ENCODE measurements at places on chromosomes 12 and 14. TPM values are rescaled to one million over a fixed set of nuclear protein-coding genes. Genes with fewer than 3 reads are reported as not detected.
A peak's percentile ranks its signal among the peaks of the same experiment; 100 is the strongest.

DNA sequence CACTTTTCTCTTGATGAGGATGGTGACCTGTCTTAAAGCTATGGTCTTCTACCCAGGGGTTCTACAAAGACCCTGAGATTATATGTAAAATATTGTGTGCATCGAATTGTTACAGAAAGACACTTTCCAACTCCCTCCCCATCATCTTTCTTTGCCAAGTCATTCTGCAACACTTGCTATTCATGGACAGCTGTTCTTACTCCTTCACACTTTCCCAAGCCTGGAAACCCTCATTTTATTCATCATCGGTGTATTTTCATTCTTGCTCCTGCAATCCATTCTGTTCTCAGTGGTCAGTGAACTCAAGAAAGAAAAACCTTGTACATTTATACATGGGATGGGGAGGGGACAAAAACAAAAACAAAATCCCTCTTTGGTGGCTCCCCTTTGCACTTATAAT lies 90.5 kb upstream of the STXBP6 start:
- DNase-seq, result no peak

GRCh38 chr12:50924131-50924438 lies 28.3 kb upstream of the HIGD1C start:
- DNase-seq, result no peak

DNA sequence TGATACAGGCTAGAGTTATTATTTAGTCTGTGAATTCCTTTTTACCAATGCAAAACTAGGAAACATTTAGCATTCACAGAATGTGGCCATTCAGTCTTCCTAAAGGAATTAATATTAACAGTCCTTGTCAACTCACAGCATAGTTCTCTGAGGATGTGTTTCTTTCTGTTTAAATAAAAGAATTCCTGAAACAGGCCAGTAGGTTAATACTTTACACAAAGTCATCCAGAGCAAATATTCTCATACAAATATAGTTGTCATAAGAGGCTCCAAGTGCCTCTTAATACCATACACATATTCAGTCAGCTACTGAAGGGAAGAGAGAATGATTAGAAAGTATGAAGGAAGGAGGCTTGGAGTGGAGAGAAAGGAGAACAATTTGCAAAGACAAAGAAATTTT lies 120.1 kb downstream of the LMNTD1 start:
- no peak for DNase-seq

DNA sequence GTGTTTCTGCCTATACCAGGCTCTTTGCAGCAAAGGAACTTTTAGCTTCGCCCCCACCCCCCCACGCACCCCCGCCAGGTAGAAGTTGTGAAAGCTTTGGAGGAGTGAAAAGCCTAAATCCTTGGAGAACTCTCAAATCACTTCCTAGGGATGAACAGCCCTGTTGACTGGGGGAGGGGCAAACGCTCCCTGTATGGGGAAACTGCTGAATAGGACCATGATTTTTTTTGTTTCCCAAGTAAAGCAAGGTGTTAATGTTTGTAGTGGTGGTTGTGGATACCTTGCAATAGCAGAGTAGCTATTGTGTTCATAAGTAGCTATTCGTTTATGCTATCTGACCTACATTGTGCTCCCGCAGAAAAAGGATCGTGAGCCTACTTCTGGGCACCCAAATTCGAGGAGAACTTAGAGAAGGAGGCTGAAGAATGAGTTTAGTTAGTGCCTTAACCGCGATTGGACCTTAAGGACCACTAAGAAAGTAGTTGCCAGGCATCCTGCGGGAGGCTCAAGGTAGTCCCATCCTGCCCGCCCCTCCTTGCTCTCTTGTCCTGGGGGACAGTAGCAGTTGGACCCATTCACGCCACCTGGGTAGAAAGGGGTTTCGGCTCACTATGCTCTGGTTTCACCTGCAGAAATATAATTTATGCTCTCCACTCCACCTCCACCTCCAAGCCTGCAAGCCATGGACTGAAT lies 901 bp upstream of the NFKBIA start:
- no peak for DNase-seq

GRCh38 chr14:49849213-49849847 lies 3.3 kb downstream of the NEMF start:
- DNase-seq, result no peak

DNA sequence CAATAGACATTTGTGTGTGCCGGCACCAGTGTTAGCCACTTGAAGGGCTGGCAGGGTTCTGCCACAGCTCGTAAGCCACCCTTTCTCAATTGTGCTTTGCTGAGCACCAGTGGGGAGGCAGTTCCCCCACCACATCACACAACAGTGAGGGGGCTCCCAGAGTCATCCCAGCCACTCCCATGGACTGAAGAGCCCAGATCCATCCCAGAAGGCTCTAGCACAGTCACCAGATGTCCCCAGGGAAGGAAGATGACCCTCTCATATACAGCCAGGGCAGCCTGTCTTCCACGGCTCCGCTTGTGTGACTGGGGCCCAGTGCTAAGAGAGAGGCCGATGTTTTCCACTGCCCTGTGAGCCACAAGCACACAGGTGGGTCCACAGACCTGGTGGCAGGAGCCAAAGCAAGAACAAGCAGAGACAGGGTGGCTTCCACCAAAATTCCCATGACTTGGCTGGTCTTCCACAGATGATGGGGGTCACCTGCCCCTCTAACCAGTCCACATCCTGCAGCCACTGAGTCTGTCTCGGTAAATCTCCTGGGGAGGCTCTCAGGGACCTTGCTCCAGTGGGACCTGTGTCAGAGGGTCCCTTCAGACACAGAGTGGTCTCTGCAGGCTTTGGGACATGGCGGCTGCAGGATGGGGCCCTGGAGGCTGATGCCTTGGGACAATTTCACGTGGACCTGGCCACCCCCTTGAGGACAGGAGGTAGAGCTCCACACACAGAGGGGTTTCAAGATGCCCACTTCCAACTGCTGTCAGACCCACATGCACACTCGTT lies 71.9 kb upstream of the DDX11 start:
- peak; percentile 31 for DNase-seq

GRCh38 chr12:107526555-107527180 lies 158.9 kb upstream of the PWP1 start:
- no peak for DNase-seq

DNA sequence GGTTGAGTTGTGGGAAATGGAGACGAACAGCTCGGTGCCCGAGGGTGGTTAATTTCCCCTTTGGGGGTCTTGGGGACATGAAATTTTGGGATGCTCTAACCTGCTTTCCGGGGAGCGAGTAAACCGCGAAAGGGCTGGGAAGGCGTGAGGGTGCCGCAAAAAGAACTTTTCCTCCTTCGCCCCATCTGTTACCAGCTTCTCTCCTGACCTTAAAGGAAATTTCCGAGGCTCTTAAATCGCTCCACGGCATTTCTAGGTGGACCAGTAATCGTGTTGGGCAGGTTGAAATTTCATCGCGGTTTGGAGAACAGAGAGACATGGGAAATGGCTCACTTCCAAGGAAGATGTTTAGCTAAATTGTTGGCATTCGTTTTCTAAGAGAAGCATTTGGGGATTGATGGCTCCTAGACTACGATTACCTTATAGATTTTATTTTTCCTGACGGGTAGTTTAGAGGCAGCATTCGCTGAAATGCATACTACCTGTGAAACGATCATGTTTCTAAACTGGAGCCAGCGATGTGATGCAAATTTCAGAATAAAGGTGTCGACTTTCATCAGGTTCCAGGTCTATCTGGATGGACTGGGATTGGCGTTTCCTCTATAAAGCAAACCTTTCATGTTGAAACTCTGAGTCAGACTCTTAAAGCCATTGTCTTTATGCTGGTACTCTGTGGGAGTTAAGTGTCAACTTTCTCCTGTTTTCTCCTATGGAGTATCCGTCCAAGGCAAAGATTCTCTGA lies 414.5 kb downstream of the PCNX1 start:
- no peak for DNase-seq

DNA sequence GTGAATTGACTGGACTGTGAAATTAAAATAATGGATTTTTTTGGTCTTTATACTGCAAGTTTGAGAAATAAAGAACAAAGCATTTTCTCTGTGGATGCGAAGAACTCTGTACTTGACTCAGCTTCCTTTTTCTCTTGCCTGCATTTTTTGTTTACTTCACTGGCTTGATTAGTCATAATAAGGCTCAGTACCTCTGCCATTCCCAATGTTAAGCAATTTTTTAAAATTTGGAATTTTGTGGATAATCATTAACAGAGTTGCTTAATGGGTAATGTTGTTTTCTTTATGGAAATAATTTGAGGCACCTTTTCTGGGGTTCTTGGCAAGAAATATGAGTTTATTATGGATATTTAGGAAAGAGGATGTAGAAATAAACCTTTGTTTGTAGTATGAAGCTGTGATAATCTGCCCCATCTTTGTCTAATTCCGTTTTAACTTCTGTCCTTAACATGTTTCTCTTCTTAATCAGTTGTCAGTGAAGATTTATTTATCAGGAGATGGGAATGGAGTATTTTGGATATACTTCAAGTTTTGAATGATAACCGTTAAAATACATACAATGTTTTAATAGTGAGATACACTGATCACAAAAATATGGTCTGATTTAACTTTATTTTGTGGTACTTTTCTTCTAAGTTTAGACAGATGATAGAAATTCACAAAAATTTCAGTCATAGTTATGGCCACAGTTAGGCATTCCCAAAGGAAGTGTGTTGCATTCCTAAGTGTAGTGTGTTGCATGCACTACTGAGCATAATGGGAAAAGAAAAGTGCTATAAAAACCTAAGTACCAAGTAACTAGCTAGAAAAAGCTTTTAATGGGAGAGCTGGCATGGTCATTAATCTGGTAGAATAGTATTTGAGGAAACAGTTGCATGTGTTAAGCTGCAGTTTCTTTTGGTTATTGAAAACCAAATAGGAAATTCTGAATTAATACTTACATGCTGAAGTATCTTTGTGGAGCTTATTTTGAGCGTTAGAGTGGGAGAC lies 27.7 kb downstream of the WNK1 start:
- no peak for DNase-seq

- DNase-seq, result no peak
These were observed 501.1 kb downstream of the VRK1 start for GRCh38 chr14:97298331-97298730.

DNA sequence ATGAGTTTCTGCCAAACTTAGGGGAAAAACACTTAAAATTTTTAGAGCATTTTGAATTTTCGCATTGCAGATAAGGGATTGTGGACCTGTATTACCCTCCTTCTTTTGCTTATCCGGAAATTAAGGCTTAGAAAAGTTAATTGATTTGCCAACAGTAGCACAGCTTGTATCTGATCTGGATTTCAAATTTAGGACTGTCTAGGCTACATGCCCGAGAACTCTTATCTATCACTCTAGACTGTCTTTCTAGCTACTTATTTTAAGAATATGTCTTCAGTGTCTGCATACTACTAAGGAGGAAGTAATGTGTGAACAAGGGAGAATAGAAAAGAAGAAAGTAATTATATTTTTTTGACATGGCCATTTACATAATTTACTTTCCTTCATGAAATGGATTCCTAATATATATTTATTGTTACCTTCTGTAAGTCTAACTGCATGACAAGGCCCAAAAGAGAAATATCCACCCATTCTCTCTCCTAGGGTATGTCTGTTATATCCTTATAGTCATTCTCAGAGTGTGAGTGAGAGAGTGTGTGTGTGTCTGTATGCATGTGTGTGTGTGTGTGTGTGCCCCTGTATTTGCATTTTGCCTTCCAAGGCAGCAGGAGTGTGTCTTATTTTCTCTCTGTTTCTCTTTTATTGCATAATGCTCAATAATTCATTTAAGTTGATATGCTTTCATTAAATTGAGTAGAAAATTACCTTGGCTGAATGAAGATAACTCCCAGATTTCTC lies 132.1 kb downstream of the SLC5A8 start:
- DNase-seq, result no peak

DNA sequence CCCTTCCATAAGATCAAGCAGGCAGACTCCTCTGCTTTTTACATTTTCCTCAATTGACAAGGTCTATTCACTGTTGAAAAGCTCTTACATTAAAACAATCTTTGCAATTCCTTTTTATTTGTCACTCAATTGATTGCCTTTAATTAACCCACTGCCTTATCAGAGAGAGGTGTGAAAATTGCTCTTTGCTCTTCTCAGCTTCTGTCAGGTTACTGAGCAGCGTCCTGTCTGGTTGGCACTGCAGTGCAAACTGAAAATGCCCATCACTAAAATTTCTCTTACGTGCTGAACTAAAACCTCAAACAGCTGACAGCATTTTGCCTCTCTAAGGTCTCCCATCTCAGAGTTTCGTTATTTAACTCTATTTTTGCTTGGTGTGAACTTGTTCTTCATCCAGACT lies 504.1 kb upstream of the ATXN7L3B start:
- no peak for DNase-seq

DNA sequence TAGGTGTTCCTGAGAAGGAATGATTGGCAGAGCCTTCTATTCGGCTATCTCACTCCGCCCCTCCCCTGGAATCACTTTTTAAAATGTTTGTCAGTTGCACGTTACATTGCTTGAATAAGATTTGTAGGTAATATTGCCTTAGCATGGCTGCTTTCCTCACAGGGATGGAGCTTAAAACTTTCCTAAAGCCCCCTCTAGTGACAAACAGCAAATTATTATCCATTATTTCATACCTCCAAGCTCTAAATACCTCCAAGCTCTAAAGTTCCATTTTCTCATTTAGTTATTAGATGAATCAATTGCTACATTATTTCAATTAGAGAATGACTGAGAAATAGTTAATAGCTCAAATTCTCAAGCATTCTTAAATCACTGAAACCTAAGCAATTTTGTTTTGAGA lies 5.1 kb upstream of the SPATA7 start:
- DNase-seq, result no peak

DNA sequence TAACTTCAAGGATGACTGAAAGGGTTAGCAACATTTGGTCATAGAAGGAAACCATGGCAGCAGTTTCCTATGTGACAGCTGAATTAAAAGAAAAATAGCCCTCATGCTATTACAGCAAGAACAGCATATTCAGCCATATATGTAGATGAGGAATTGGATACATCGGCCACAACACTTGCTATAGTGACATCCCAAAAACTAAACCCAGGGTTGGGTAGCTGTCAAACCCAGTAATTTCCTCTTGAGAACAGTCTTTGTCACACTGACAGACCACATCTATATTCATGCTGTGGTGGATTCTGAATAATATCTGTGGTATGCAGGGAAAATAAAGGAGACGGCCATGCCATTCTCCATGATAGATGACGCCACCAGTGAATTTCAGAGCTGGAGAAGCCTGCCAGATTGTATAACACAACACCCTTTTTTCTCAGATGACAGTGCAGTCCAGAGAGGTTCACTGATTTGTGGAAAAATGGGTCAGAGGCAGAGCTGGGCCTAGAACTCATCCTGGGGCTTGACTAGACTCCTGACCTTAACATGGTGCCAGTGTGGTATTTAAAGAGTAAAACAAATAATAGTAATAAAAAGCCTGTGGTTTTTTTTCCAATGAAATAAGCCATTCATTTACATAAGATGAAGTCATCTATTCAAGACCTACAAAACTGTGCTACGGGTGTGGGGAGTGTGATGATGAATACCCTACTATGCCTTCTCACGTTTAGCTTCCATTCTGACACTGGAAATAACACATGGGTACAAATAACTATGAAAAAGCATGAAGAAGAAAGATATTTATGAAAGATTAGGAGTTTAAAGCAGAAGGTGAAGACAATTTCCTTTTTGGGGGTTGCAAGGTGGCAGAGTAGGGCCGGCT lies 32.3 kb downstream of the EFCAB11 start:
- DNase-seq, result no peak

- DNase-seq, result no peak
These were observed 133.1 kb downstream of the PRIMA1 start for GRCh38 chr14:93655078-93655750.

GRCh38 chr12:89038831-89039512 lies 313.3 kb downstream of the DUSP6 start:
- no peak for DNase-seq

Gene DNAJC22
- total RNA-seq, result not detected

Gene GPRC5D
- not detected for total RNA-seq

Gene AICDA
- not detected for total RNA-seq

Gene FERMT2
- 90.2 TPM for total RNA-seq

Gene ABCC9
- 52.0 TPM for total RNA-seq

Gene AQP2
- total RNA-seq, result not detected

Gene TMTC1
- 87.2 TPM for total RNA-seq
